ENCODE measurements at places on chromosomes 11 and 22. TPM values are rescaled to one million over a fixed set of nuclear protein-coding genes. Genes with fewer than 3 reads are reported as not detected.

Gene CBLIF
- not detected for polyA plus RNA-seq

Gene CEP126
- 71.5 TPM for polyA plus RNA-seq

Gene SLC37A2
- not detected for polyA plus RNA-seq

Gene TNNT3
- not detected for polyA plus RNA-seq

Gene SPDYC
- not detected for polyA plus RNA-seq

Gene DLG2
- 404 TPM for polyA plus RNA-seq

Gene DEFB131B
- polyA plus RNA-seq = not detected

All from Purkinje cell (primary cell).